ENCODE measurements at places on chromosomes 12 and 14.

DNA sequence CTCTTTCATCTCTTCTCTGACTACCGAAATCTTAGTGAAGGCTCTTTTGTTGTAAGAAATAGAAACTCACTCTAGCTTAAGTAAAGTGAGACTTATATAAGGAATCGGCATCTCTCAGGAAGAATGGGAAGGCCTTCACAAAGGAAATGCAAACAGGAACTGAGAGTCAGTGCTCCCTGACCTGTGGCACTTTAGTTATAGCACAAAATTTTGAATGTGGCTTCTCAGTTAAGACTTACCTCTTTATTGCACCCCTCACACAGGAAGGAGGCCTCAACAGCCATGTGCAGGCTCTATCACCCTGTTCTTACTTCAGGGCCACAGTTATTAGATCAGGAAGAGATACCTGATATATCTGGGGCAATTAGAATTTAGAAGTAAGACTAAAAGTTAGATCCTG lies 224.7 kb upstream of the EGLN3 start:
- DNase-seq, result no peak

GRCh38 chr12:55664826-55665225 lies 28.1 kb downstream of the OR10P1 start:
- DNase-seq, result no peak

DNA sequence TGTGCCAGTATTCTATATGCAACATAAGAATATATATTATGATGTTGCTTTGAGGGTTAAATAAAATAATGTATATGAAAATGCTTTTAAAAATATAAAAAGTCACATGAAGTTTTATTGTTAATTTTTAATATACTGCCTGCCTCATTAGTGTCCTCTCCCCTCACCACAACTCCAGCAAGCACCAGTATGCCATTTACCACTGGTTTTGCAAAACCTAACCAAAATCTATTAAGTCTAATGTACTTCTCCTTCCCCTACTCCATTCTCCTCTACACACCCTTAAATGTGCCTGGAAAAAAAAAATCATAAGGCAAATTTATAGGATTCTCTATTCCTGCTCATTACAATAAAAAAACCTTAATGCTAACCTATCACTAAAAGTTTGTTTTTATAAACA lies 24.0 kb upstream of the GNG2 start:
- DNase-seq, result no peak

DNA sequence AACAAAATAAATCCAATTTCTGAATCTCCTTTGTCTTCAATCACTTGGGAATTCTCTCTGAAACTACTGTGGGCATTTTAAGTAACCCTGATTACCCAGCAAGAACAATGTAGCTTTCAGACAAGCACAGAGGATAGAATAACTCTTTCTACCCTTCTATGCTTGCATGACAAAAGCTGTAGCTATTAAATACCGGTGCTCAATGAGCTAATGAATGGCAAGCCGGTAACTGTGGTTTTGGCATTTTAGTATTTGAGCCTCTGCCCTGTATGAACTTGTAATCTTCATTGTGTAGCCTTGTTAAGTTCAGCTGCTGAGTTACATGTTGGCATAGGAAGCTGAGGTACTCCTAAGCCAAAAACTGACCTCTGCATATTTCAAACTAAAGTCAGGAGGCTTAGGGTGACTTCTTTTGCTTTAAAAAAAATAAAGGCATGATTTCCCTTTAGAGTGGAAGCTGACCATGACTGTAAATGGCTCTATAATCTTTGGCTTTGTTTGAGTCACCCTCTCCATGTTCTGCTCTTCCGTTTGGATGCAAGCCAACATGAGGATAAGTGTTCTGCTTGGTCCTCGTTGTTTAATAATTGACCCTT lies 171.0 kb upstream of the HIF1A start:
- no peak for DNase-seq

GRCh38 chr12:55074806-55075205 lies 51.4 kb upstream of the OR9K2 start:
- no peak for DNase-seq

DNA sequence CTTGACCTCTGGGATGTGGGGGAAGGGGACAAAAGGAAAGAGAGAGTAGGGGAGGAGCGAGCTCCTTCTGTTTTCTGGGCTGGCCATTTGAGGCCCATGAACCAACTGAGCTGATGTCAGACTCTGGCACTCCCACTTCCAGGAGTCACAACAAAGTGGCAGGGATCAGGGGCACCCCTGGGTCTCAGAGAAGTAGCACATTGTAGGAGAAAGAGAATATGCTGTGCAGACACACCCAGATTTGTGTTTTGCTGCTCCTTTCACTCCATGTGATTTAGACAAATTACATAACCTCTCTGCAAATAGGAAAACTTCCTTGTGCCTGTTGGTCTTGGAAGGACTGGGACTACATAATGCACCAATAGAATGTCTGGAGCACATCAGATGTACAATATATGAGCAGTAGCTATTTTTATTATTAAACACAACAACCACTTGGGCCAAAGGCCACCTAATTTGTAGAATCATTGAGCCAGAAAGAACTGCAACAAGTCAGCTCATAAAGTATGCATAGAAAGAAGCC lies 265.5 kb downstream of the ZFP36L1 start:
- no peak for DNase-seq

DNA sequence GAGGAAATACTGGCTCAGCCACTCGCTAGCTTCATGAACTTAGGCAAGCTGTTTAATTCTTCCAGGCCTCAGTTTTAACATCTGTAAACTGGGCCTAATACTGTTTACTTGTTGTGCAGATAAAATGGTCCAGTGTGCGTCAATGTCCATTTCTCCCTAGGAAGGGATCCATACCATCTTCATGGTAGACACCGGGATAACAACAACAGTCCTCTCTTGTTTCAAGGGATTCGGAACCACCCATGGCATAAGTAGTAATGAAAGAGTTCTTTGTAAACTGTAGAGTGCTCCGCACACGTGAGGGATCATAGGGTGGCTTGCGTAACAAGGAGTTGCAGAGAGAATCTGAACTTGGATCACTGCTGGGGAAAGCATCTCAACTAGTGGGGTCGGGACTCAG lies 17.3 kb upstream of the CHGA start:
- DNase-seq, result no peak

- DNase-seq, result no peak
Observed at GRCh38 chr12:77559400-77560074, 271.2 kb upstream of the NAV3 start.

- DNase-seq, result no peak
Observed at GRCh38 chr12:71201136-71201679, 43.4 kb upstream of the TSPAN8 start.

DNA sequence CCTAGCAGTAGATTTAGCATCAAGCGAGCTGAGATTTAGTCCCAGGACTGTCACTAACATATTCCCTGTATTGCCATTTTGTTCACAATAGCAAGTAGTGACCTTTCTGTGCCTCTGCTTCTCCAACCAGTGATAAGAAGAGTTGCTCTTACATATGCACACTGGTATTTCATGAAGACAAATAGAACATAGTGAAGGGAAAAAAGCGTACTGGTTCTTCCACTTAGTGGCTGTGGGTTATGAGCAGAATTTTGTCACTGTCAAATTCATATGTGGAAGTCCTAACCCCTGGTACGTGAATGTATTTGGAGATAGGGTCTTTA lies 12.3 kb upstream of the PPFIBP1 start:
- no peak for DNase-seq

- DNase-seq, result no peak
Observed at GRCh38 chr12:79822475-79822874, 112.4 kb downstream of the PPP1R12A start.

DNA sequence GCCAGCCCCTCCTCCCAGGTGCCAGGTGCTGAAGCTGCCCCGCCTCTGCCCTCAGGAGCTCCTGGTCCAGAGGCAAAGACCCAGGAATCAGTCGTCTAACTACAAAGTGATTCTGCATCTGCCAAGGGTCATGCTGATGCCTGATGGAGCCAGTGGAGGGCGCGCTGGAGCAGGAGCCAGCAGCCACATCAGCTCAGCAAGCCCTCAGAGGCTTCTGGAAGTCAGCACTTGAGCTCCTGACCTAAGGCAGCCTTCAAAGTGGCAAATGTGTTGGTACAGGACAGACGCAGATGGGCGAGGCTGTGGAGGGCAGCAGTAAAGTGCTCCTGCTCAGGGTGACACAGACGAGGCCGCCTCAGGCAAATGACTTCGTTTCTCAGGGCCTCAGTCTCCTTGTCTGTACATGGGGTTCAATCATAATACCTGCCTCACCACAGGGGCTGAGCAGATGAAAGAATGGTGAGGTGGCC lies 10.9 kb downstream of the C12orf43 start:
- DNase-seq, result no peak

- no peak for DNase-seq
Observed at GRCh38 chr12:25496098-25496587, 56.9 kb downstream of the LMNTD1 start.

DNA sequence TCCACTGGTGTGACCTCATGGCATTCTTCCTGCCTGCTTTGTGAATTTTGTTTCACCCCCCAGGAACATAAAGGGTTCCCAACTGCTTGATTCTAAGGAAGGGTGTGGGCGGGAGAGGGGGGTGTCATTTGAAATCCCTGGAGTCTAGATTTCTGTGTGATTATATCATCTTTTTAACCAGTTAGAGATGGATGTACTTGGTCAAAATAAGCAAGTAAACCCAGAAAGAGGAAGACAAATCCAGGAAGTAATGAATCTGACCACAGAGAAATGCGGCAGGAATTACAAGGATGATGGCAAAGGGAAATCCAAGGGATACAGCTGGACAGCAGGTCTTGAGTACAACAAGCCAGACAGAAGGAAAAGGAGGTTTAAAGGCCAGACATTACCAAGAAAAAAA lies 38.9 kb downstream of the DMAC2L start:
- DNase-seq, result no peak

- no peak for DNase-seq
Observed at GRCh38 chr12:127296591-127296990, 970.4 kb upstream of the TMEM132C start.

GRCh38 chr14:105355850-105356604 lies 41.5 kb downstream of the PACS2 start:
- no peak for DNase-seq

DNA sequence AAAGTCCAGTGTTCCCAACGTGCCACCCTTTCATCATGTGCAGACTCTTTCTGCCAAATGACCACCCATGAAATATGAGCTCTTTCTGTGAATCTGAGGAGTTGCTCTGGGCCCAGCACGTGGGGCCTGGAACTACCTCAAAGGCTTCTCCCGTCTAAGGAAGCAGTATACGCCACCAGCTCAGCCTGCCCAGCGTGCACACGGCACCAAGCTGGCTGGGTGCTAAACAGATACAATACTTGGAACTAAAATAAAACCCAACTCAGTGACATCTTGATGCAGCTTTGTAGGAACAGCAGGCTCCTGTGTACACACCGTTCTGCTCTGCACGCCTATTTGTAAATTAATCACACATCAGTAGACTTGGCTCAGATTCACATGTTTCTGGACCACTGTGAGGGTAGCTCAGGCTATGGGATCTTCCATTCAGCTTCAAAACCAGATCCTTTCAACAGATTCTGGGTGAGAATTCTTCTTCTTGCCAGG lies 74.8 kb downstream of the ARL6IP4 start:
- DNase-seq, result no peak

DNA sequence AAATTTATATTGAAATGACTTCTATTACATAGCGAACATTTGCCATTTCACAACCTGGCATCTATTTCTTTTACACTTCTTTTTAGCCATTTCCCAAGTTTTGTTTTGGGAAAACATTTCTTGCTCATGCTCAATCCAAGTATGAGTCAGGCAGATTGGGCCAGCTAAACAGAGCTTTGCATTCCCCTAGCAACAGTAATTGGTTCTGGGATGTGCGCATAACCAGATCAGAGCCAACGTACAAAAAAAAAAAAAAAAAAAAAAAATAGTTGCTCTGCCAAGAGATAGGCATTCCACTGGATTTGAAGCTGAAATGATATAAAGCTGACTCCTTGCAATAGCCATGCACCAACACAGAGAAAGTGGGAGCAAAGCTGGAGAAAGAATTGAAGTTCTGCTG lies 37.5 kb downstream of the PLCZ1 start:
- no peak for DNase-seq

GRCh38 chr14:90620568-90621077 lies 195.6 kb downstream of the TTC7B start:
- no peak for DNase-seq

- no peak for DNase-seq
Observed at GRCh38 chr12:106359646-106360399, 2.3 kb downstream of the POLR3B start.

GRCh38 chr14:76376409-76376877 lies 506 bp downstream of the ESRRB start:
- DNase-seq, result no peak

DNA sequence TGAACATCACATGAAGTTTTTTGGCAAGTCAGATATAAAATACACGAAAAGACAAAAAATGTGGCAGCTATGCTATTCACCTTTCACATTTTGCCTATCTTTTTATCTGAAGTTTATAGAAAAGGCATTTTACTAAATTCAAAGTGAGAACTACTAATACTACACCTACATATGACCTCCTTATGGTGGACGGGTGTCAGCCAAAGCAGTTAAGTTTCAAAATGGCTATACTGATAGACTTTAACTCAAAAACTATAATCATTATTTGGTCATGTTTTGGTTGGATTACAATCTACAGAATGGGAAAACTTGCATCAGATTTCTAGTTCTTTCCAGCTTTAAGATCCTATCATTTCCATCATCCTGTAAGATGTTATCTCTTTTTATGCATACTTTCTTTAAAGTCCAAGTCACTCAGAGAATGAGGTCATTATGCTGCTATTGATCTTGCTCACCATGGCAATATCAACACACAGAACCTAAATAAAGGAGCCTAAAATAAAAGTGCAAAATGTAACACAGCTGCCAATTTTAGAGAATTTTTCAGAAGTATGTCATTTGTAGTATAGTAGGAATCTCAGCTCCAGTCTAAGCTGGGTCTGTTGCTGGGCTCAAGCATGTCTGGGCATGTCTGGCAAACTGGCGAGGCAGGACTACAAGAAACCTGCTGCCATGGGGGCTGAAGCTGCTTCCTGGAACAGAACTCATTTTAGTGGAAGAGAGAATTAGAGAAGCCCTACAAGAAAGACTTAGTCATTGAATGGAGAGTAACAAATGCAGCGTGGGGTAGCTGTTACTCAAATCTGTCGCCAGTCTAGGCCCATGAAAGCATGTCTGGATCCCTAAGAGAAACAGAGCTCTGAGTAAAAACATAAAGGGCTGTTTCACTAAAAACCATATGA lies 7.6 kb upstream of the AEBP2 start:
- no peak for DNase-seq

All from suprapubic skin (tissue), 4 donors.